ENCODE measurements at places on chromosomes 2 and 18. TPM values are rescaled to one million over a fixed set of nuclear protein-coding genes. Genes with fewer than 3 reads are reported as not detected.

The LIMS2 gene
- total RNA-seq: 0.27 TPM

The HOXD3 gene
- total RNA-seq: not detected

The PKDCC gene
- 0.27 TPM for total RNA-seq

The LRATD1 gene
- total RNA-seq: under 0.01 TPM

DNA sequence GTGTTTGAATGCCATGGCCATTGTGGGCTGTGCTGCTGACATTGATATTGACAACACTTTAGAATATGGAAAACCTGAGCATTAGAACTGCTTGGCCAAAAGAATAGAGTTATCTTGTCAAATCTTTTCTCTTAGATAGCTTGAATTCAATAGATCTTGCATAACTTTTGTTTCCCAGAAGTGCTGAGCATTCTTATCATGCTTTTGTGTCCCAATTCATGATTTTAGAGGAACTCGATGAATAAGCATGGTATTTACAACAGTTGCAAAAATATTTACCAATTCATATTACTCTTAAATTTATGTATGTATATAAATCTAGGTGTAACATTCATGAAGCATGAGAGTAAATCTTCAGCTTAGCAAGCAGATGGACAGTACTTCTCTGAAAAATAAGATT is 508.0 kb downstream of the BCL11A start:
- DNase-seq: no peak

DNA sequence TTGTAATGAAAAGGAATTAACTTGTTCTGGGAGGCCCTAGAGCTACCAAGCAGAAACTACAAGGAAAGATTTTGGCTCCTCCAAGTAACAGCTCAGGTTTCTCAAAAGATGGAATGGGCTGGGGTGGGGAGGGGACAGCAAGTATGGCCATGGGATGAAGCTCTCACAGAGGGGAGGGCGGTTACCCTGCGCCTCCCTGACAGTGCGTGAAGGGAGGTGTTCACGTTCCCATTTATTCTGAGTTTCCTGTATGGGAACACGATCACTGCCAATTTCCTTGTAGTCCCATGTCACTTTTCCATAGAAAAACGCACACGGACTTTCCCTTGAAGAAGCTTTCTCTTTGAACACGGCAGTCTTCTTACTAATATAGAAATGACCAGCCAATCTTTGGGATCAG is 17.0 kb downstream of the CDC42EP3 start:
- no peak for DNase-seq
